Activated CD4-positive, CD25-positive, alpha-beta regulatory T cell (primary cell): ENCODE measurements at places on chromosomes 13 and 19.

DNA sequence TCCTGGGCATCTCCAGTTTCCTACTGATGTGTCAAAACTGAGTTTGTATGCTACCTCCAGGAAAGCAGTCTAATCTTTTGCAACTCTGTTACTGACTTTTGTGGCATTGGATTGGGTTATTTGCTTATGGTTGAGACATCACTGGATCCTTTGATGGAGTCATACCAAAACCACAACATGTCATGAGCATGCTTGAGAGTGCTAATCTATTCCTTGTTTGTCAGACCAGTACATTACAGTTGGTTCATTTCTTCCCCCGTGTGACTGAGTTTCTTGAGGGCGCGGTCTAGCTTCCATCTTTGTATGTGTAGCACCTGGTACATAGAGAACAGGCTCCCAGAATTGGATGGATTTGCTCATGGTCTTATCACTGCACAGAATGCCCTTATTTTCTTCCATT, 43.2 kb downstream of the SUGT1 start:
- no peak for DNase-seq

- no peak for DNase-seq
Measured at GRCh38 chr19:3632098-3632497, 5.5 kb upstream of the CACTIN start.

DNA sequence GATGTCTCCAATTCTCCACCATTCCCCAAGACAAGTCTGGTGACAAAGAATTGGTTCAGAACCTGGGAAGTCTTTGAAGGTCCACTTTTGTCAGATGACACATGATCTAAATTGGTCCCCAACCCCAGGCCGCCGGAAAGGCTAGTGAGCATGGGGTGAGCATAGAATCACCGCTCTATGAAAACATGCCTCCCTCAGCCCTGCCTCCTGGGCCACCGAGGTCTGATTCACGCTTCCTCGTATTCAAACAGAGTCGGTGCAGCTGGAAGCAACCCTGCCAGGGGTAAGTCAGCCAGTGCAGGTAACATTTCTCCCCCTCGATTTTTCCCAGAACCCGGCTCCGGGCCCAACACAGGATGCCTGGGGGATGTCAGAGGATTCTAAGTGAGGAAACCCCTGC, 33.9 kb upstream of the KLF2 start:
- DNase-seq, result no peak

- no peak for DNase-seq
Measured at GRCh38 chr13:40981361-40981760, 37.8 kb downstream of the ELF1 start.

GRCh38 chr19:54026656-54027055, 35.2 kb downstream of the CACNG6 start:
- no peak for DNase-seq

DNA sequence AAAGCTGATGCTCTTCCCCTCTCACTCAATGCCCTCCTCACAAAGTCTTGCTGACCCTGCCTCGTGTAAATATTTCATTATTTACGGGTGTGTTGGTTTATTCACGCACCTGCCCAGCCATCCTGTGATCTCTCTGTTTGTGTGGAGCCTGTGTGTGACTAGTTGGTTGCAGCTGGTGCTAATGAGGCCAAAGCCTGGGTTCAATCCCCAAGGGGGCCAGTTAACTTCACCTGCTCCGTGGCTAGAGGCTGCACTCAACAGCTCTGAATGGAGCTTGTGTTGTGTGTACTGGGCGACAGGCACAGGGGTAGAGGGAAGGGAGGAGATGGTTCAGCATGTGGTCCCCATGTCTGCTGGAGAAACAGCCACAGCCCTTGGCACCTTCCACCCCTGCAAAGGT, 109.5 kb downstream of the DNAJC15 start:
- no peak for DNase-seq

GRCh38 chr13:50205581-50205980, 190.3 kb downstream of the KCNRG start:
- DNase-seq, result no peak

DNA sequence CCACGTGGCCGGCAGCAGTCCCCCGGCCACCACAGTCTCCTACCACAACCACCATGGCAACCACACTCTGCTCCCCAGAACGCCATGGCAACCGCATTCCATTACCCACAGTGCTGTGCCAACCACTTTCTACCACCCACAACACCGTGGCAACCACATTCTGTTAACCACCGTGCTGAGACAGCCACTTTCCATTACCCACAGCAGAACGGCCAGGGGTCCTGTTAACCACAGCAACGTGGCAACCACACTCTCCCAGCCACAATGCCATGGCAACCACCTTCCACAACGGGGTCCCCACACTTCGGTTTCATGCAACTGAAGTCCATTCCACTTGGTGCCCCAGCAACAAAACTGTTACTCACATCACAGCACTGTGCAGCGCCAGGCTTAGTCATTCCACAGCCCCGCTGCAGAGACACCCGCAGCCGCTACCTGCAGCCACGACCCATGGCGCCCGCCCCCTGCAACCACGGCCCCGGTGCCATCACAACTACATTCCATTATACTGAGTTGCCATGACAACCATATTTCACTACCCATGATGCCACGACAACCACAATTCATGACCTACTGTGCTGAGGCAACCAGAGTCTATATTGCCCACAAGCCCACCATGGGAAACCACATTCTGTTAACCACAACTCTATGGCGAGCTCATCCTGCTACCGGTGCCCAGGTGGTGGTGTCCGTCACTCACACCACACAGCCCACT, 10.0 kb downstream of the DPF1 start:
- peak; percentile 14 for DNase-seq

DNA sequence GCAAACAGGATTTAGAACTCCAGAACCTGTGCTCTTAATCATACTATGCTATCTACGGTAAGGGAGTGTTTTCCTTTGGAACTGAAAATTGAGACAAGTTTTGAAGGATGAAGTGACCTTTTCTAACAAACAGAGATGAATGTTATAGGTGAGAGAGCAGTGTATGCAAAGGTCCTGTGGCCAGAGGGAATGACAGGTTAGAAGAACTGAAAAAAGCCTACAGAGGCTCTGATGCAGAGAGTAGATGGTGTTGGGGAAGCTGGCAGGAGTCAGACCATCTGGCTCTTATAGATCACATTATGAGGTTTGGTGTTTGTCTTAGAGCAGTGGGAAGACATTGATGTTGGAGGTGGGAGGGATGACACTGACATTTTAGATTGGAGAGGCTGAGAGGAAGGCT, 2.0 kb downstream of the PCCA start:
- no peak for DNase-seq

- no peak for DNase-seq
Measured at GRCh38 chr13:77544355-77544754, 8.8 kb downstream of the SCEL start.

- no peak for DNase-seq
Measured at GRCh38 chr19:1540365-1540925, 16.6 kb downstream of the PLK5 start.

DNA sequence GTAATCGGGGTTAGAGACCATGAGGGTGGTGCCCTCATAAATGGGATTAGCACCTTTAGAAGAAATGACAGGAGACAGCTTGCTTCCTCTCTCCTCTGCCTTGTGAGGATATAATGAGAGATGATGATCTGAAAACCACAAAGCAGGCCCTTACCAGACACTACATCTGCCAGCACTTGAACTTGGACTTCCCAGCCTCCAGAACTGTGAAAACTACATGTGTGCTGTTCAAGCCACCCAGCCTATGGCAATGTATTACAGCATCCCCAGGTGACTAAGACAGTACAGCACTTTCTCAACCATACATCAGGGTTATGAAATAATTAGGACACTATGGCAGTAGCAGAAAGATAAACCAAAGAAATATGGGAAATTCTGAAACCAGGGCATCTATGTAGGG, 7.4 kb downstream of the ZNF564 start:
- DNase-seq, result no peak

DNA sequence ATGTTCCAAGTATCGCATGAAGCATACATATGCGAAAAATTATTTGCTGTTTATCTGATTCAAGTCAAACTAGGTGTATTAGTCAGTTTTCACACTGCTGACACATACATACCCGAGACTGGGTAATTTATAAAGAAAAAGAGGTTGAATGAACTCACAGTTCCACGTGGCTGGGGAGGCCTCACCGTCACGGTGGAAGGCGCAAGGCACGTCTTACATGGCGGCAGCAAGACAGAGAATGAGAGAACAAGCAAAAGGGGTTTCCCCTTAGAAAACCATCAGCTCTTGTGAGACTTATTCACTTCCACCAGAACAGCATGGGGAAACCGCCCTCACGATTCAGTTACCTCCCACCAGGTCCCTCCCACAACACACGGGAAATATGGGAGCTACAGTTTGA, 13.0 kb upstream of the PROZ start:
- DNase-seq, result peak; percentile 8

DNA sequence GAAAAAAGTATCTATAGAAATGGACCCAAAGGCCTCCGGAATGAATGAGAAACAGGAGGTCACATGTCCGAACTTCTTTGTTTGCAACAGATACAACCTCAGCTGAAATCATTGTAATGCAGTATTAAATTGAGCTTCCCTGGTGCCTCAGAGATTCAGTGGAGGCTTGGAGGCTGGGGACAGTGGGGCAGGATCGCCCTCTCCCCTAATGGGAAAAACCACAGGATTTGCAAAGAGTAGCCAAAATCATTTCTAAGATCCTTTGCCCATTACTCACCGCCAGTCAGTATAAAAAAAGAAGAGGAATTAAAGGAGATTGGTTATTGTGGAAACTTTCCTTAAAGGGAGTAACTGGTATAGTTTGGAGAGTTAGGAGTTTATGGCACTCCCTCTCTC, 30.4 kb upstream of the IRS2 start:
- DNase-seq, result no peak
